ENCODE measurements at places on chromosomes 2 and 18.

- no peak for DNase-seq
Observed at GRCh38 chr2:180017784-180018183, 10.7 kb upstream of the CWC22 start.

DNA sequence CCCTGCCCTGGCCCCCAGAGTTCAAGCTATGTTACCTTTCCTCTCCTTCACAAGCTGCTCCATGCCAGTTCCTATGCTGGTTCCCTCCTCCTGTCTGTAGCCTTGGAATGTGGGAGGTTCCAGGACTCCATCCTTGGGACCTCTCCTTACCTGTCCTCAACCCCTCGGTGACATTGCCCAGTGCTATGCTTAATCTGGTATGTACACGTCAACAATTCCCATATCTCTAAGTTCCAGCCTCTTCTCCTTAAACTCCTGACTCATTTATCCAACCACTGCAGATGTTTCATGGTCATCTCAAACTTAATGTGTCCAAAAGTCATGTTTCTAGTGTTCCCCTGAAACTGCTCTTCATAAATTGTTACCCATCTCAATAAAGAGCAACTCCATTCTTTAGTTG, 160.8 kb downstream of the TNS1 start:
- no peak for DNase-seq

- no peak for DNase-seq
Observed at GRCh38 chr2:101657787-101658186, 39.7 kb upstream of the MAP4K4 start.

DNA sequence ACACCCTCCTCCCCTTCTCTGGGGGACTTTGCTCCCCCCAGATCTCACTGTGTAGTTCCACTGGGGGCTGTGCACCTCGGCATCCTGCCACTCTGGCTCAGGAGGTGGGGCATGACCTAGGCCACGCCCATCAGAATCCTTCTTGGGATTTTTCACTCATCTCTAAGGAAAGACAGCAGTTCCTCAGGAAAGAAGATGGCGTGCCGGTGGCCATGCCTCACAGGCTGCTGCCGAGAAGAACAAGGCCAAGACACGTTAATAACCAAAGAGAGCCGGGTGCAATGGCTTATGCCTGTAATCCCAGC, 3.2 kb downstream of the NMUR1 start:
- DNase-seq, result no peak

DNA sequence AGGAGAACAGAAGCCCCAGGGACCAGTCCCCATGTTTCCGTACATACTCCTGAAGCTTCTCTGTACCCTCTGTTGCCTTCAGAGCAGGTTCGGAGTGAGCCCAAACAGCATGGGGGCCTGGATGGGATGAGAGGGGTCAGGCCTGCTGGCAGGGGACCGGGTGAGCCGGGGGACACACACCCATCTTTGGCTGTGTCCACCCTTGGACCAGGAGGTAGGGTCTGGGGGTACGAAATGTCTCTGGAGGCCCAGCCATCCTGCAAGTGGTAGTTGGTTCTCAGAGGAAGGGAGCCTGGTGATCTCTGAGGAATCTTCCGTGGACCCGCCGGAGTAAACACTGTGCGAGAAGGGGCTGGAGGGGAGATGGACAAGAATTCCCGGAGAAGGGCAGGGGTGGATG, 15.3 kb downstream of the FBLN7 start:
- DNase-seq, result no peak

GRCh38 chr2:170736628-170737027, 21.5 kb downstream of the SP5 start:
- no peak for DNase-seq

GRCh38 chr2:40545645-40546044, 93.8 kb upstream of the SLC8A1 start:
- no peak for DNase-seq

DNA sequence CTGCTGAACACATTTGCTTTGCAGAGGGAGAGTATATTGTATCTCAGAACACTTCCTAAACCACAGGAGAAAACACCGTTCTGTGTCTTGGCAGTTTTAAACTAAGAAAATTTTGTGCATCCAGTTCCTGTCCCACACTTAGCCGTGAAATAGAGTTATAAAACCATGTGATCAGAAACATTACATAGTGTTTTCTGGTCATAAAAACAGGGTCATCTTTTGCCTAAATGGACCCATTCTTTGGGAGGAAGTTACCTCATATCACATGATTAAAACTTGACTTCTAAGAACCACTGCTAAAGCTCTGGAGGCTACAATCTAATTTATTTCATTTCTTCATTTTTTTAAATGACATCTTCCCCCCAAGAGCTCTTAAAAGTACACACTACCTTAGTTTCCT, 138.7 kb downstream of the PAX3 start:
- no peak for DNase-seq

DNA sequence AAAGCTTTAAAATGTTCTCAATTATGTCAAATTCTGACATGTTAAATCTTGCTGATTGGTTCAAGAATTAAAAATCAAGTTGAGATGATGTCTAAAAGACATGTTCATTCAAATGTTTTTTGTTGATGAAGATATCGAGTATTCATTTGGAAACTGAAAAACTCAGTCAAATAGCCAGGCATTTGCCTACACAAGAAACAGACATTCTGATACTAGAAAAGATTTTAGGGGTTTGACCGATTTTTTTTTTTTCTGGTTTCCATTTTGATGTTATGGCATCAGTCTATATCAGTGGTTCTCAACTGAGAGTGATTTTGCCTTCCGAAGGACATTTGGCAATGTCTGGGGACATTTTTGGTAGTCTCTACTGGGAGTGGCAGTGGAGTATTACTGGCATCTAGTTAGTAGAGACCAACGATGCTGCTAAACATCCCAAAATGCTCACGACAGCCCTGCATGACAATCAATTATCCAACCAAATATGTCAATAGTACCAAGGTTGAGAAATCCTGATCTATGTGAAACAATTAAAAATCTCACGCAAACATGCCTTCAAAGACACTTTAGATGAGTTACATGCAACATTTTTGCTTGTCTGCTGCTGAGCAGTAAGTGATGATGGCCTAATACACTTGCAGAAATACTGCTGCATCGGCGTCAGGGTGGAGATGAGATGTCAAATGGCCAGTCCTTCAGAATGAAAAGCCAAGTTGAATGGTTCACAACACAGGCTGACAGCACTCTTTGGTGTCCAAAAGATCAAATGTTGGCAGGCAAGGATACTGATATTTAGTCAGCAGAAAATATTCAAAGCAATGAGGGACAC, 12.5 kb downstream of the RASGRP3 start:
- DNase-seq, result no peak

GRCh38 chr2:195451160-195451559, 205.9 kb upstream of the SLC39A10 start:
- DNase-seq, result no peak

GRCh38 chr2:28447943-28448792, 47.7 kb upstream of the PLB1 start:
- DNase-seq, result peak; percentile 71

- no peak for DNase-seq
Observed at GRCh38 chr2:176297067-176297466, 27.8 kb downstream of the MTX2 start.

GRCh38 chr2:162538967-162539366, 195.0 kb downstream of the GCA start:
- DNase-seq, result no peak

DNA sequence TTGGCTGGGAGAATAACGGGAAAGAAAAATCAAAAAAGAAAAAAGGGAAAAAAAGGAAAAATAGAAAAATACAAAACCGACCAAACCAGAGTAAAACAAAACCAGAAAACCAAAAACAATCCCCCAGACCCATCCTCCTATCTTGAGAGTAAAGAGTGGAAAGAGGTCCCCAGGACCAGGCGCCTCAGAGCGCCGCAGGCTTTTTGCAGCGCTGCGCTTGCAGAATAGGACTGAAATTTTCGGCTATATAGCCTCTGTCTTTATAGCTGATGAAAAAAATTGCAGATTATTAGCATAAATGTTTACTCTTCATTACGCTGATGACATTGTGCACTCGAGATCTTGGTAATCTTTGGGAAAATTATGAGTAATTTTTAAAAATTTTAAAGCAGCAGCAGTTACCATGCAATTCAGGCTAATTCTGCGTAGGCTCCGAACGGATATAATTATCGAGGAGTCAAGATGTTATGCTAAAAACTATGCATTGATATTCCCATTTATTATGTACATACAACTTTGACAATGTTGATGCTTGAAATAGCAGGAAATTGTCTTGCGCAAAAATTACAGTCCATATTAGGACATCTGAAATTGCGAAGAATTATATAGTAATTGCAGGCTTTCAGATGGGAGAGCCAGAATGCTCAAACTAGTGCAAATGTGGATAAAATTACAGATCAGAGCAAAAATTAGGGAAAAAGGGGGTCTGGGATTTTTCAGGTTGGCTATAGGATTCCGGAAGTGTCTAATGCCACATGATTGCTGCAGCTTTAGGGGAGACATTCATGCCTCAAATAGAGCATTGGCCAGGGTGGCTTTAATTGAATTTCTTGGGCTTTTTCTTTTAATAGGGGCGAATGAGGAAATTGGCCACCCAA, 8.3 kb downstream of the DLX1 start:
- no peak for DNase-seq

DNA sequence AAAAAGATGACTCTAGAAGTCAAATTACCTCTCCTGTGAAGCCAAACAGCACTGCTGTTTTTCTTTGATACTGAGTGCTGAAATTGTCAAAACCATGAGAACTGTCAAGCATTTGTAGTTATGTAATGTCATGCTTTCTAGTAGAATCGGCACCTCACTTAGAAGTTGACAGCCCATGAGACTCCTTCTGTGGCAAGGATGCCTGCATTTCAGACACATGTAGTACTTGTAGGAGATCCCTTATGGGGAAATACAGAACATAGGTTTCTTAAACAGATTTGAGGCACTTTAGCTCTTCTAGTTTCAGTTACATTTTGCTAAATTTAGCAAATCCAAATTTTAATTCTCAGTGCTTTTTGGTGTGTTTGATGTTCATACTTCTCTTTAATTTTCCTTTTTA, 15.7 kb downstream of the ZNF407 start:
- DNase-seq, result no peak

DNA sequence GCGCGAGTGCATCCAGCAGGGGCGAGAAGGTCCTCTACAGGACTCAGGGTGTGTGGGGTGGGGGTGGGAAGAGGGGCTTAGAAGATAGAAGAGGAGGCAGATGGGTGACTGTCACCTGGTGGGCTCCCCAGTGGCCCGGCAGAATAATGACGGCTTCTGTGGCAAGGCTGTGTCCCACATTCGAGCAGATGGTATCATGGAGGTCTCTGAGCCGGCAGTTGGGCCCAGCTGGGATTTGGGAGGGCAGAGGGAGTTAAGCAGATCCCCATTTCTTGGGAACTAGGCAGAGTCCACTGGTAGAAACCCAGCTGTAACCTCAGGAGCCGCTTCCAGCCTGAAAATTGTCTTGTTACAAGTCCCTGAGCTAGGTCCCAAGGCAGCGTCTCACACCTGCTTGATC, 28.4 kb upstream of the DTNB start:
- DNase-seq, result no peak

- no peak for DNase-seq
Observed at GRCh38 chr2:26922405-26923188, 47.8 kb upstream of the MAPRE3 start.

DNA sequence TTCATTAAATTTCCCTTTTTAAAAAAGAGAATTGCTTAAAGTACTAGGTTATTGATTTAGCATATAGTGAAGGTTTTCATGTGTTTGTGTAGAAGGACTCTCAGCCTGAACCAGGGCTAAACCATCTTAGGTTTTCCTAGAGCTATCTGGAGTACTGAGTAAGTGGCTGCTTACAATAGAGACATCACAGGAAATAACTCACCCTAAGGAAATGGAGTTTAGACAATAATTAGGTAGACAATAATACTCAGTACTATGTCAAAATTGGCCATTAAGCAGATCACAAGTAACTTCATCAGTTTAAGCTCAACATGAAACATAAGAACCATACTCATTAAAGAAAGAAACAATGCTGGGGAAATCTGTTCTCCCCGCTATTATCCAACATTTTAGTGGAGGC, 240.0 kb downstream of the RND3 start:
- DNase-seq, result no peak

DNA sequence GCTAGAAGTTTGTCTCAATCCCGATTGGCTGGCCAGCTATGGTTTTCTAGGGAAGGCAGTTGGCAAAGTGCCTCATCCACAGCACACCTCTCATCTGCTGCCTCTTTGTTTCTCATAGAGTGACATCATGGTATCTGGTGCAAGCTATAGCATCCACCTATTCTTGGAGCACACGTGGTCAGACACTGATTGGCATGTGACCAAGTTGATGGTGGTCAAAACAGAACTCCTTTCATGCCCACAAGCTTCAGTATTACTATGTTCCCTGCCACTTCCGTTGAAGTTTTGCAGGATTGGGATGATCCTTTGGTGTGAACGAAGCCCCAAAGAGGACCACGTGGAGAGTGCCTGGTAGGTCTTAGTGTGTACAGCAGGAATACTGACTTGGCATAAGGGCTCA, 28.8 kb downstream of the TTC32 start:
- no peak for DNase-seq

DNA sequence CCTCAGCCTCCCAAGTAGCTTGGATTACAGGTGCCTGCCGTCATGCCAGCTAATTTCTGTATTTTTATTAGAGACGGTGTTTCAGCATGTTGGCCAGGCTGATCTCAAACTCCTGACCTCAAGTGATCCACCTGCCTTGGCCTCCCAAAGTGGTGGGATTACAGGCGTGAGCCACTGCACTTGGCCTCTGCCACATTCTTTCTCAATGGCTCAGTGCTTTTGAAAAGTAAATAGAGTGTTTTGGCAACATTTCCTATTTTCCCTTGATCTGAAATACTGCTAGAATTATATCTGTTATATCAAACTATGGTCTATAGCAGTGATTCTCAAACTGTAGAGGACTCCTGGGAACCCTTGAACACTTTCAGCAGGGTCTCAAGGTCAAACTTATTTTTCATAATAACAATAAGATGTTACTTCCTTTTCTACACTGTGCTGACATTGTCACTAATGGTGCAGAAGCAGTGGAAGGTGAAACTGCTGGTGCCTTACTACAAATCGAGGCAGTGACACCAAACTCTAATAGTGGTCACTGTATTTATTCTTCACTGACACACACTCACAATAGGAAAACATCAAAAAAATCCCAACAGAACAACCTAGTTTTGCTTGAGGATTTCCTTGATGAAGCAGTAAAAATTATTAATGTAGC, 10.6 kb downstream of the DAW1 start:
- no peak for DNase-seq

DNA sequence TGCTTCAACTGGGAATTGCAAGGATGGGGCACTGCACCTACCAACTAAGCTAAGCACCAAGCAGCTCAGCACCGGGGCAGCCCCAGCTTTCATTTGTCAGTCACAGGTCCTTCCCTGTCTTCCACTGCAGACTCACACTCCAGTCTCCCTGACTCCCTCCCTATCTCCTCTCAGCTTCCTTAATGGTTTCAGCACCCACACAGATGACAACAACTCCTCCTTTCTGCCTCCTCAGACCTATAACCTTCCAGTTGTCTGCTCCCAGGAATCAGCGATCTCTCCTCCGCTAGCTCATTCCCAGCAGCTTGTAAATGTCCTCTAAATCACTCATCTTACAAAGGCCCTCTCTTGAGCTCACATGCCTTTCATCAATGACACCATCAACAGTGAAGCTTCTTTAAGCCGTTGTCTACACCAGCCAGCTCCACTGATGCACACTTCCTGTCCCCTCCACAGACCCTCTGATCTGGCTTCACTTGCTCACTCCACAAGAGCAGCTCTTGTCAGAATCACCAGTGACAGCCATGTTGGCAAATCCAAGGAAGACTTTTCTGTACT, 32.1 kb downstream of the CLASP1 start:
- DNase-seq, result no peak

All from AG04449 (cell line).